Fibroblast of lung (primary cell): ENCODE measurements at places on chromosomes 4 and X.
A peak's percentile ranks its signal among the peaks of the same experiment; 100 is the strongest.

GRCh38 chrX:97797076-97797475, 913.4 kb downstream of the RPA4 start:
- DNase-seq = no peak

- DNase-seq = no peak
These were observed 16.5 kb upstream of the MAD2L1 start for GRCh38 chr4:120083152-120083551.

DNA sequence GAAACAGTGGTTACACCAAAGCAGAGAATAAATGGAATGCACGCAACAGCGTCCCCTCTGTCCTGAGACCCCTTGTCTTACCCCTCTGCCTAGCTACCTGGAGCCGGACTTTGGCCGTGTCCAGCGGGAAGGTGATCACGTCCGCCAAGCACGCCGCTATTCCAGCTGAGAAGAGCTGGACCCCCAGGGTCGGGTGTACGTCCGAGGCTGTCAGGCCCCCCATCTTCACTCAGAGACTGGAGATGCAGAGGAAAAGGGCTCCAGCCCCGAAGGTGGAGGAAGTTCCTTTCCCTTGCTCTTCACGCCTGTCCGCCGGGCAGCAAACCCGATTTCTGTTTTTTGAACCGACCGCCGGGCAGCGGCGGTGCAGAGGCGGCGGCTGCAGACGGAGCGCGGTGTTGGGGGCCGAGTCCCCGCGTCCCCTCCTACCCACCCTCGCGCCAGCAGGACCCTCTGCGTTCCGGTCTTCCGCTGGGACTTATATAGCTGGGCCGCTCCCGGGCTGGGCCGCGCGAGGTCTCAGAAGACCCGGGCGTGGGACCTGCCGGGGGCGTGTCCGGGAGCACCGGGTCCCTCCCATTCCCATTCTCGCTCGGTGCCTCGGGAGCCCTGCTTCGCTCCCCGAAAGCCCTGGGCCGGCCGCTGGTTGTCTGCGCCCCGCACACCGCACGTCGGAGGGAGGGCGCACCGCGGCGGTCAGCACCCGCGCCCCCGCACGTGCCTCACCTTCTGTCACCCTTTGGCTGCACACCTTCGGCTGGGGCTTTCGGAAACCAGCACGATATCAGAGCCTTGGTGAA, at the start of gene UCP1:
Gene UCP1 (minus strand): TSS at position 455 of the 800 bp plus-strand sequence. CDS start 232 bp downstream, at position 223.
- no peak for DNase-seq

DNA sequence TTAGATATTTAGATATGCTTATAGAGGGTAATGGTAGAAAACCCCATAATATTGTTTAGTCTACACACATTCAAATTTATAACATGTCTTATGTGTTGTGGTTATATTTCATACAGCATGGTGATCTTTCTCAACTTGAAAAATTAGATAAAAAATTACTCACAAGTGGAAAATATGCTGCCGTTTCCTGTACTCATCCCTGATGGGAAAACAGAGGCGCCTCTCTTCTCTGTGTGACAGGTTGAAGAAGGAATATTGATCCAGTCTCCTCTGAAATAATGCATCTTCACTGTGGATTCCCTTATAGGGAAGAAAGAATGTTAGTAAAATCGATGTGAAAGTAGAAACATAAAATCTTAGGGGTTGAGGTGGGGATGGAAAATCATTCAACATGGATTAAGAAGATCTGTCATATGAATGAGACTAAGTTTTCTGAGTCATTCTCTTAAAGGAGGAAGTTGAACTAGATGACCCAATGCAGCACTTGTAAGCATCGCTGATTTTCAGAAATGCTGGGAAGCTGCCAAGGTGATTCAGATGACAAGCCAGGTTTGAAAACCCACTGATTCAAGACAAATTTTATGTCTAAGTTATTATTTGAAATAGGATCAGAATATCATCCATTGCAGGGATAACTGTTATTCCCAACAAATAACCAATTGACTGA, 70.7 kb downstream of the ANKRD50 start:
- DNase-seq = peak; percentile 73

GRCh38 chr4:167939863-167940616, 152.3 kb upstream of the ANXA10 start:
- no peak for DNase-seq

DNA sequence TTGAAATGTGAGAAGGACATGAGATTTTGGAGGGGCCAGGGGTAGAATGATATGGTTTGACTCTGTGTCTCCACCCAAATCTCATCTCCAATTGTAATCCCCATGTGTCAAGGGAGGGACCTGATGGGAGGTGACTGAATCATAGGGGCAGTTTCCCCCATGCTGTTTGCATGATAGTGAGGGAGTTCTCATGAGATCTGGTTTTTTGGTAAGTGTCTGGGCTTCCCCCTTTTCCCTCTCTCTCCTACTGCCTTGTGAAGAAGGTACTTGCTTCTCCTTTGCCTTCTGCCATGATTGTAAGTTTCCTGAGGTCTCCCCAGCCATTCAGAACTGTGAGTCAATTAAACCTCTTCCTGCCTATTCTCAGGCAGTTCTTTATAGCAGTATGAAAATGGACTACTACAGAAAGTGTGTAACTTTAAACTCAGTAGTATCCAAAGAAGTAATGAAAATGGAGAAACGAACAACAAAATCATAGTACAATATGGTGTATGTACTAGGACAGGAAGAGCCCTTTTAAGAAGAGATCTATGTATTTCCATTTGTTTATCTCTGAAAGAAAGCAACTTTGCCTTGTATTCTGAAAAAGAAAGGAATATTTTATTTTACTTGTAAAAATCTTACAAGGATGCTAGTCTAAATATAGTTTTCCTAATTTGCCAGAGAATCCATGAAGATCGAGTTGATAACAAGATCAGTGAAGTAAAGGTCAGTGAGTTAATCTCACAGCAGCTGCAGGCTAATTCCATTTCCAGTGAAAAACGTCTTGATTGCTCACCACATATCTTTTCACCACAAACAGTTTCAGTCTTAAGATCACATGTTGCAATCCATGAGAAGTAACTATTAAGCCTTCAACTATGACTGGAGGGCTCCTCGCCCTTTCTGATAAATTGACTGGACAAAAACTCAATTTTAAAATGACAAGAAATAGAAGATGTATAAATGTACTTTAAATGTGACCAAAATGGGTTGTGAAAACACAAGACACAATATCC, 20.5 kb downstream of the PKD2 start:
- peak; percentile 93 for DNase-seq

DNA sequence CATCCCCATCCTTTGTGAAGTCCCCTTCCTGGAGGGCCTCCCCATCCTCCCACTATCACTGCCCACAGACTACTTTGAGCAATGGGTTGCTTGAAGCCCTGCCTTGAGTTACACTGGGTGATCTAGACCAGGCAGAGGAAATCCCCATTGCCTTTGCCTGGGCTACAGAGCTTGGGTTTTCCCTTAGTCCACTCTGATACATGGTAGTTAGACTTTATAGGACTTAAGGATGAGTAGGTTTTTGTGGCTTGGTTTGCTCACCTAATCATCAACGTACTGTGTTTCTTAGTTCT, 56.6 kb downstream of the TMEM131L start:
- DNase-seq = no peak

DNA sequence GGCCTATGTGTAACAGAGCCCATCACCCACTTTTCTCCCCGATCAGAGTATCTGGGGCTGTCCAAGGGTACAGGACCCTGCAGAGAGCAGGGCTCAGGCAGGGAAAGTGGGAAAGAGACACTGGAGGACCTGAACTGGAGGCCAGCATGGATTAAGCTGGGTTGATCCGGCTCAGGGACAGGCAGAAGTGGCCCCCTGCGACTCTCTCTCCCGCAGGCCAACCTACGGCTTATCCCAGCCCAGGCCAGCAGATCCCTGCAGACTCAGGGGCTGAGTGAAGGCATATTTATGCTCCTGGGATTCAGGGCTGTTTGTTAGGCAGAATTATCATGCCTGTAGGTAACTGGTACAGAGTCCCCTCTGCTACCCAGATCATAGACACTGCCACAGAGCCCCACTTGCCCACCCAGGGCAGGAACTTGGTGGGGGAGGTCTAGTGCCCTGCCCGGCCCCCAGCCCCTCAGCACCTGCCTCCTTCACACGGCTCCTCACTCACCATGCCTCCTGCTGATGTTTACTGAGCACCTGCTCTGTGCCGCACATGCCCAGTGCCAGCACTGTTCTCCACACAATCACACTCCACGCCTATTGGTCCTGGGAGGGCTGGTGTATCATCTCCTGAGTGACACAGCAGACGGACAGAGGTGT, 87.3 kb downstream of the ADRA2C start:
- DNase-seq = no peak

DNA sequence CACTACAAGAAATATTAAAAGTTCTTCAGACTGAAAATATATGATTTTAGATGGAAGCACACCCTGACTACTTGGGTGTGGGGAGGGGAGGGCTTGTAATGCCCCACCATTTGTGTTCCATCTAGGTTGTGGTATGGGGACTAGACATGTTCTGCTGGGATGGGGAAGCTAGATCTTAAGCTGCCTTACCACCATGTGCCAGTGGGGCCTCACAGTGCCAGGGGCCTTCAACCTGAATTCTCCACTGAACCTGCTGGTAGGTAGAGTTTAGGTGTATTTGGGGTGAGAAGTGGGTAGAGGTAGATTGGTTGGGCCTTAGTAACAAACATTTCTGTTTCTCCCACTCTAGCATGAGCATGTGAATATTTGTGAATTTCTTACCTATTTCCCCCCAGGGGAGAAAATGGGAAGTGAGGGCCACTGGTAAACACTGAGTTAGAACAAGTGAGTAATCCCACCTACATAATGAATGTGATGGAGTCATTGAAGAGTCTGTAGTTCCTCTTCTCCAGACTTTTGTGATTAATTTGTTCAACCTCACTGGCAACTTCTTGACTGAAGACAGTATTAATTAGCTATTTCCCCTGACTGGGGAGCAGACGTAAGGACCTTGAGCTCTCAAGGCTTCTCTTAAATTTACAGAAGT, 44.0 kb downstream of the BRCC3 start:
- DNase-seq = no peak

DNA sequence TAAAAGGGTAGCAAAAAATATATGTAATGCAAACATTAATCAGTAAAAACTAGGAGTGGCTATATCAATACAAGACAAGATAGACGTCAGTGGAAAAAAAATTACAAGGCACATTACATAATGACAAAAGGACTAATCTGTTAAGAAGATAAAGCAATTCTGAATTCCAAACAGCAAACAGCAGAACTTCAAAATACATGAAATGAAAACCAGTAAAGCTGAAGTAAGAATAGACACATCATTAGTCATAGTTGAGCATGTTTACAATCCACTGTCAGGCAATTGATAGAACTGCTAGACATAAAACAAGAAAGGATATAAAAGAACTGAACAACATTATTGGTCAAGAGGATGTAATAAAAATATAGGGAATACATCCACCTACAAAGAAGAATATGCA, 12.2 kb downstream of the SULT1B1 start:
- peak; percentile 34 for DNase-seq

DNA sequence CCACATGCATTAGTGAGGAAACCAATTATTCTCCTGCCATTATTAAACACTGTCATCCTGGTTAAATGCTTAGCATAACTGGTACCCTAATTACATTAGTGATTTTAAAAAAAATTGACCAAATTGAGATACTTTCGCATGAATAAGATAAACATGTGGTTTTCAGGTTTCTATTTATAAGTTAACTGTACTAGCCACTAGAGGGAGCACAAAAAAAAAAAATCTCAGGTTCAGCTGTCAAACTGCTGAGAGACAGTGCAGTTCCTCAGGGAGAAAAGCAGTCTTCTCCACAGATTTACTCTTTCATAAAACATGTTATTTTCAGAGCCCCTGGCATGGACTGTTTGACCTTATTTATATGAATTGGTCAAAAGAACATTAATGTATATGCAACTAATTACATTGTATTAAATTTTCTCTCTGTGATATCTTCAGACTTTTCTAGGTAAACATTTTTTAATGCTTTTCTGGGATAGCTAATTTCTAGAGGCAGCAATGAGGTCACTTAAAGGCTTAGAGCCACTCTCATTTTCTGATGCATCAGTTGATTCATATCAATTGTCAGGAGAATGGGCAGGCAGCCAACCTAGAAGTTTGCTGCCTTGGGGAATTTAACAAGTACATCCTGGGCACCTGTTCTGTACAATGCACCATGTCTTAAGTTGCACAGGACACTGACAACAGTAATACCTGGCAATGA, 167.5 kb downstream of the CDS1 start:
- peak; percentile 71 for DNase-seq

GRCh38 chrX:46117234-46117633, 428.0 kb downstream of the ZNF674 start:
- DNase-seq = no peak

DNA sequence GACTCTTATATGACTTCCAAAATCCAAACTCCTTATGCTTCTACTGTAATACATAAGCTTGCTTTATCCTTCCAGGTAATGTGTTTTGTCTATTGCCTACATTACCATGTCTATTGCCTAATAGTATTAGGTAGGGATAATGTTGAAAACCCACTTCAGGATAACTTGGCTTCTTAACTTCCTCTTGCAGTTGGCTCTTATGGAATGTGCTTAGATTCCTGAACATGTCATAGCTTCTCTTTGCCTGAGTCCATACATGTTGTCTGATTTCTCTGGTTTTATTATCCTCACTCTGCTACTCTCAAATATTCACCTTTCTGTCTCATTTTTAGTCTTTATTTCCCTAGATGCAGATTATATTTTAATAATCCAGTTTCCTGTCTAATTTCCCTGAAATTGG, 599.9 kb downstream of the IL15 start:
- DNase-seq = peak; percentile 21

DNA sequence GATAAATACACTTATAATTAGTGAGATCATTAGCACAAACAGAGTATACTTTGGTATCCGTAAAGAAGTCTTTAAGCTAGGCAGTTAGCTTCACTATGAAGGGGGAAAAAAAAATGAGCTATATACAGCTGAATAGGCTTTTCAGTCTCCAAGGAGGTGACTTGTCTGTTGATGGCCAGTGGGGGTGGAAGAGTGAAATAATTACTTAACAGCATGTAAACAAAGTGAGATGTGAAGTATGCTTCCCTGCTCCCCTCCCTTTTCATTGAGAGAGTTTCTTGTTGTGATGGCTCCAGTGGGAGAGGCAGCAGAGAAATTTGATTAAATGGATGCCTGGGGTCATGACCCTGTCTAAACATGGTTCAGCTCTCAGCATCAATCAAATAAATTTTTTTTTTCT, 180.9 kb downstream of the DACH2 start:
- DNase-seq = no peak

DNA sequence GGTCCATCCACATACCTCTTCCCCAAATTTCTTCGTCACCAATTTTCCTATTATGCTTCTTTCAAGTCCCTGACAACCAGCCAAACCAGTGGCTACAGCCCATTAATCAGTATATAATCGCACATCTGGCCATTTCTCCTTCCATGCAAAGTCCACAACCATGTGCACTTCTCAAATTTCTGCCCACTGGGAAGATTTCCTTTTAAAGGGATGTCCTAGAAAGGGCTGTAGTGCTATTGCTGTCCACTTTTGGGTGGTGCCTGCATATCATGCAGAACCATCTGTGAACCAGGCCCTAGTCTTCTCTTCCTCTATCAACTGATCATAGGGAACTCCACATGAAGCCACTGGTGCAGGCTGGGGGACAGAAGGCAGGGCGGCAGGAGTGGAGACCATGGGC, 55.2 kb upstream of the MID1IP1 start:
- DNase-seq = no peak

- DNase-seq = peak; percentile 69
These were observed 11.6 kb downstream of the VEGFC start for GRCh38 chr4:176780995-176781738.

- no peak for DNase-seq
These were observed 22.9 kb downstream of the CCDC149 start for GRCh38 chr4:24889991-24890390.
